ENCODE measurements at places on chromosomes 1 and 21.
A peak's percentile ranks its signal among the peaks of the same experiment; 100 is the strongest.

- no peak for DNase-seq
These were observed 12.9 kb downstream of the NEK7 start for GRCh38 chr1:198169672-198170071.

DNA sequence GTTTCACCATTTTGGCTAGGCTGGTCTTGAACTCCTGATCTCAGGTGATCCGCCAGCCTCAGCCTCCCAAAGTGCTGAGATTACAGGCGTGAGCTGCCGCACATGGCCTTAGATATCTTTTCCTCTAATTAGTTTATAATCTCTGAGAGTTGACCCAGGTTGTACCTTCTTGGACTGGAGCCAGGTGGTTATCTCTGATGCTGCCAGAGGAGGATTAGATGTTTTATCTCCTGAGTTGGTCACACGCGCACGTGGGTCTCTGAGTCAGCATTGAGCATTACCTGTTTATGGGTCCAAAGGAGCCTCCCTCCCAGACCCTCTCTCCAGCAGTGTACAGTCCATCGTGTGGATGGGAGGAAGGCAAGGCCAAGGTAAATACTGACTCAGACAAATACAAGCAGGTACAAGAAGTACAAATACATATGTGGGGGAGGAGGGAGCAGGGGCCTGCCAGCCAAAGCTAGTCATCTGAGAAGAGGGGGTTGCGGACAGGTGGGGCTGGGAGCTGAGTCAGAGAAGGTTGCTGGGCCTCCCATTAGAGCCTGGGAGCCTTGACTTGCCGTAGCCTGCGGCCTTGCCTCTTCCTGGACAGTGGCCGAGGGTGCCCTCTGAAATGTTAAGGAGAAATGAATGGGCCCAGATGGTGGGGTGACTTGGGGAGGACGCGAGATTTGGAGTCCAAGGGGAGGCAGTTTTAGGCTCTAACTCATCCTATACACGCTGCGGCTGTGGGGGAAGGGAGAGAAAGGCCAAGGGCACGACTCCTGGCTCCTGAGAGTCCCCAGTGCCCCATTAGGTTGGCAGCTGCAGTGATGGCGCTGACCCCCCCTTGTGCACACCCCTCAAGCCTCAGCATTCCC, 13.1 kb downstream of the IL6R start:
- DNase-seq, result no peak

- DNase-seq, result no peak
These were observed 62.9 kb downstream of the NID1 start for GRCh38 chr1:236002025-236002390.

DNA sequence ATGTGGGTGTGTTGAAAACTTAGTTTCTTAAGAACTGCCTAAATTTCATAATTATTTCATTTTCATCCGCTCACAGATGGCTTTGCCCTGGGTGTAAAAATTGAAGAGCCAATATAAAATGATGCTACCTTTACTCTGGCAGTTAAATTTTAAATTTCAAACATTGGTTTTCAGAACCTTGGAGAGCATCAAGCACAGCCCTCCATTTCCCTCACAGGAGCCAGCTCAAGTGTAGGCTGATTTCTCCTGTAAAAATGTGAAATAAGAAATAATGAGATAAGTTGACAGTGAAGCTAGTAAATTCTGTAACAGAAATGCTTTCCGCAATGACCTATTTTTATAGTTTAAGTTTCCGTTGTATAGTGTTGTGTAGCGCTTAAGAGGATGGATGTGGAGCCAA, 53.9 kb upstream of the AKT3 start:
- no peak for DNase-seq

DNA sequence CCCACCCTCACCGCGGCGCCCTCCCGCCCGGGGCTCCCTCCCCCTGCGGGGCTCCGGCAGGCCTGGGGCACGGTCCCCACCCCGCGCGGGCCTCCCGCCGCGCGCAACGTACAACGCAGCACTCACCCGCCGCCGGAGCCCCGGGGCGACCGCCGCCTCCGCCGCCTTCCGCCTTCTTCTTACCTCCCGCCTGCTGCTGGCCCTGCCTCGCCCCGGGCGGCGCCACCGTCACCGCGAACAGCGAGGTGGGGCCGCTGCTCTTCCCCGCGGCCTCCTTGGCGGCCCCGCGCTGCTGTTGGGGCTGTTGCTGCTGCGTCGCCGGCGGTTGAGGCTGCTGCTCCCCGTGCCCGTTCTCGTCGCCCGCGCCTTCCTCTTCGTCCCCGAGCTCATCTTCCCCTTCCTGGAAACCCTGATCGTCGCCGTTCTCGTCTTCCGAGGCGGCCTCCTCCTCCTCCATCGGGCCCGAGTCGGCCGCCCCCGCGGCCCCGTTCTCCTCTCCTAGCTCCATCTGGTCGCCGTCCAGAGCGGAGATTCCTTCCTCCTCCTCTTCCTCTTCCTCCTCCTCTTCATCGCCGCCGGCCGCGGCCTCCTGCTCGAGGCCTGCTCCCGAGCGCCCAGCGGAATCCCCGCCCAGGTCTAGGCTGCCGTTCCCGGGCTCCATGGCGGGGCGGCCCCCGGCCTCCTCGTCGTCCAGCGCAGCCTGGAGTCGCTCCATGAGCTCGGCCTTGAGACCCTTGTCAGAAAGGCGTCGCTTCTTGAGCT, 671 bp downstream of the HNRNPU start:
- DNase-seq, result peak; percentile 77

GRCh38 chr1:170967042-170967910, 31.9 kb downstream of the MROH9 start:
- DNase-seq, result peak; percentile 49

GRCh38 chr1:35930593-35931445, at the start of gene AGO3:
Gene AGO3 (plus strand): TSS chr1:35931105. CDS start chr1:35931427, 322 bp downstream.
- peak; percentile 94 for DNase-seq

DNA sequence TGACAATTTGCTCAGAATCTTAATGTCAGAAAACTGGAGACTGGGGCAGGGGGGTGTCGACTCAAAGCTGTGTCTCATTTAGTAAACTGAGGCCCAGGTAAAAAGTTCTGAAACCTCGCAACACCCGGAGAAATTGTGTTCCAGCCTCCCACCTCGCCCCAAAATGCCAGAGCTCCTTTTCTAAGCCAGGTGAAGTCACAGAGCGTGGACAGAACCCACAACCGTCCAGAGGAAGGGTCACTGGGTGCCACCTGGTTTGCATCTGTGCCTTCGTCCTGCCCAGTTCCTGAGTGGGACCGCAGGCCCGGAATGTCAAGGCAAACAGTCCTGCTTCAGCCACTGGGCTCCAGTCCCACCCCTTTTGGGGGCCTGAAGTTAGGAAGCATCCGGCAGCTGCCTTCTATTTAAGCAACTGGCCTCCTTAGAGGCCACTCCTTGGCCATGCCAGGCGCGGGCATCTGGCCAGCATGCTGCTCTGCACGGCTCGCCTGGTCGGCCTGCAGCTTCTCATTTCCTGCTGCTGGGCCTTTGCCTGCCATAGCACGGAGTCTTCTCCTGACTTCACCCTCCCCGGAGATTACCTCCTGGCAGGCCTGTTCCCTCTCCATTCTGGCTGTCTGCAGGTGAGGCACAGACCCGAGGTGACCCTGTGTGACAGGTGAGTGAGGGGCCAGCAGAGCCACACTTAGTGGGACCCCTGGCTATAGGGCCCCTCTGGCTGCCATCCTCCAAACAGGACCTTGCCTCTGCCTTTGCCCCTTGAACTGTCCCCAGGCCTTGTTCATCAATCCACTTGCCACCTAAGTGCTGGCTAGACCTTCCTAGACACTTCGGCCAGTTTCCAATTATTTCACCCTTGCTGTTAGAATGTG, at the start of gene TAS1R1:
Gene TAS1R1 (plus strand): TSS at position 401 of the 872 bp plus-strand sequence. CDS start 67 bp downstream, at position 468.
- no peak for DNase-seq

- no peak for DNase-seq
These were observed 22.8 kb downstream of the LCE3E start for GRCh38 chr1:152543820-152544219.

DNA sequence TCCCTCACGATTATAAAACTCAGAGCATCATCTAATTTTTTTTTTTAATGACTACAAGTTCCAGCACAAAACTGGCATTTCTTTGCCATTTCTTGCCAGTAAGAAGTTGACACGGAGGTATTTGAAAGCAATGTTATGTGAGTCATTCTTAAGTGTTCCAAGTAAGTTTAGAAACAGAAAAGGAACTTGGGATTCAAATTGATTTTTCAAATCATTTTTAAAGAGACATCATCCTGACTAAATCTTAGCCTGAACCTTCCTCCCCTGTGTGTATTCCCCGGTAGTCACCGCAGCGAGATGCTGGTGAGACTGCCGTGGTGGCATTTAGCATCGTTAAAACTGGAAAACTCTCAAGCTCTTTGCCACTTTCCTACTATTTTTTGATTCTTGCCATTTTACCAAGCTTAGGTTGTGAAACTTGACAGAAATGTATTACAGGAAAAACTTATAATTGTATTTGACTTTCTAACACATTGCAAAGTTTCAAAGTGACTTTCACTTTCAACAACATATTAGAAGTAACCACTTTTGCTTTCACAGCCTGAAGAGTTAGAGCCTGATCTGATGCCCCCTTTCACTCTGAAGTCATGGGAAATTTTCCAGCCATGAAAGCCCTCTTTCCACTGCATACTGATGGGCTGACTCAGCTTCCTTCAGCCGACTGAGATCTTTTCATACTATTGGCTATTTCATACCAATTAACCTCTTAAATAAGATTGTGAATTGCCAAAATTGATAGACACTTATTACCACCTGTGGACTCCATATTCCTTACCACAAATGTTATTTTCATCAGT, 61.4 kb downstream of the OLFML2B start:
- peak; percentile 70 for DNase-seq

GRCh38 chr1:39230261-39231190, 26.0 kb downstream of the MACF1 start:
- DNase-seq, result peak; percentile 77

Measured in suppressor macrophage treated with lipopolysaccharide for 1 hour (primary cell).